ENCODE measurements at places on chromosomes 1 and 21.

DNA sequence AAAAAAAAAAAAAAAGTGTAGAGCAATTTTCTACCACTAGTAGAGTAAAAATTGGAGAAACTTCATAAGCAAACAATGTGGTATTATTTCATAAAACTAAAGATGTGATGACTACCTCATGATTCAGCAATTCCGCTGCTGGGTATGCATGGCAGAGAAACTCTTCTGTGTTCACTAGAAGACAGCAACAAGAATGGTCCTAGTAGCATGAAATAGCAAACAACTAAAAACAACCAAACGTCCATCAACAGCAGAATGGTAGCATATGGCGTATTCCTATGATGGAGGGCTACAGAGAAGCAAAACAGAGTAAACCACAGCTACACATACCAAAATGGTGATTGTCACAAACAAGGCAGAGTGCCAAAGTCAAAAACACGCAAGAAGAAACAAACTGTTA lies 18.9 kb downstream of the HTR1D start:
- DNase-seq = no peak

GRCh38 chr1:21534674-21535378 lies 25.6 kb downstream of the ALPL start:
- peak; percentile 73 for DNase-seq

- DNase-seq = no peak
Observed at GRCh38 chr21:21730512-21730911, 732.3 kb downstream of the NCAM2 start.

GRCh38 chr1:157803851-157804250 lies 16.1 kb downstream of the FCRL1 start:
- no peak for DNase-seq

DNA sequence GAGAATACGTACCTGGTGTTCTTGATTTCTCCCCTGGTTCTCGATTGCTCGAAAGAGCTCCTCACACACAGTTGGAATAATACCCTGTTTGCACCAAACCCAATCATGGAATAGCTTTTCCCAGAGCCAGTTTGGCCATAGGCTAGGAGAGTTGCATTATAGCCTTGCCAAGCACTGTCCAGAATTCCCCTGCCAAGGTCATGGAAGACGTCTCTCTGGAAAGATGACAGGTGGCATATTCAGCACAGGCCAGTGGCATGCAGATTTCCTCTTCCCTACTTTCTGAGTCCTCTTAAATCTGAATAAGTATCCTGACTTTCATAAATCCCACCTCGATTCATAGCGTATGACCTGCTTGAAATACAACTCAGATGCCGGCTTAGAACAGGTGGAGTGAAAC lies 96.5 kb downstream of the SCCPDH start:
- no peak for DNase-seq

DNA sequence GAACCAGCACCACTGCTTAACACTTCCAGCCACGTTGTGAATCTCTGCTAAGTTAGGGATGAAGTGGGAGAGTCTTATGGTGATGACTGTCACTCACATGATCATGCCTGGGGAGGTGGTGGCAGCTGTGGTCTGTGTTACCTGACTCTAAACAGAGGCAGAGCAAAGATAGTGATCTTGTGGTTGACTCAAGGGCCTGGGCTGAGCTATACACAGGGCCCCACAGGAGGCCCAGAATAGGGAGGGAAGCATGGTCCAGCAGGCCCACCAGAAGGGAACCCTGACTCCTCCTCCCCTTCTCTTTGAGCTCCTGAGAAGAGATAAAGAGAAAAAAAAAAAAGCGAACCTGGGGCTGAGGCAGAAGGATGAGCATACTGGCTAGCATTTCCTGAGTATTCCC lies 55.0 kb downstream of the PLXNA2 start:
- no peak for DNase-seq

GRCh38 chr1:201508809-201509208 lies 1.9 kb upstream of the CSRP1 start:
- no peak for DNase-seq

DNA sequence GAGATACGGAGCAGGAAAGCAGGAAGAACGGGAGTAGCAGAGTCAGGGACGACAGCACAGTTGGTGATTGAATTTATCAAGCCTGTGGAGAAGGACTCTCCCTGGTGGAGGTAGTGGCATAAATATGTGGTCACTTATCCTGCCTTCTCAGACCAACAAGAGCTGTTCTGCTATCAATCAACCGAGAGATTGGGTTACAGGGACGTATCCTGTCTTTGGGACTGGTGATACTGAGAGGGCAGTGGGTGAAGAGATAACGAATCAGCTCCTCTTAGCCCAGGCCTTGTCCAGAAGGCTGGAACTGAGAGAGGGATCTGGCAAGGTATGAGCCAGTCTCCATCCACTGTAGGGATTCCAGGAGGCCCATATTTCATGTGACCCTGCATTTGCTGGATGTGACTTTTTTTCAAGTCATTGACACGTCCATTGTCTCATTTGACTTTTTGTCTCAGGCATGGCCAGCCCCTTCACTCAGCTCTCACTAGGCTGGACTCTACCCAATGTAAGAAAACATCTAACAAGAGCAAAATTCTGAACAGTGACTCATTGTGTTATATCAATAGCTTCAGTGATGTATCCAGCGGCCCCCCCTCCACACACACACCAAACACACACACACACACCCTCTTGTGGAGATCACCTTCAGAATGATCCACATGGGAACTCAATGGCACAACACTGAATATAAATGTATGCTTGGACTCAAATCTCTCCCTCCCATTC lies 11.3 kb downstream of the C1orf116 start:
- DNase-seq = no peak

GRCh38 chr1:23422241-23422877 lies 2.2 kb downstream of the TCEA3 start:
- no peak for DNase-seq

- no peak for DNase-seq
Observed at GRCh38 chr21:19922122-19922521, 1076.1 kb upstream of the NCAM2 start.

DNA sequence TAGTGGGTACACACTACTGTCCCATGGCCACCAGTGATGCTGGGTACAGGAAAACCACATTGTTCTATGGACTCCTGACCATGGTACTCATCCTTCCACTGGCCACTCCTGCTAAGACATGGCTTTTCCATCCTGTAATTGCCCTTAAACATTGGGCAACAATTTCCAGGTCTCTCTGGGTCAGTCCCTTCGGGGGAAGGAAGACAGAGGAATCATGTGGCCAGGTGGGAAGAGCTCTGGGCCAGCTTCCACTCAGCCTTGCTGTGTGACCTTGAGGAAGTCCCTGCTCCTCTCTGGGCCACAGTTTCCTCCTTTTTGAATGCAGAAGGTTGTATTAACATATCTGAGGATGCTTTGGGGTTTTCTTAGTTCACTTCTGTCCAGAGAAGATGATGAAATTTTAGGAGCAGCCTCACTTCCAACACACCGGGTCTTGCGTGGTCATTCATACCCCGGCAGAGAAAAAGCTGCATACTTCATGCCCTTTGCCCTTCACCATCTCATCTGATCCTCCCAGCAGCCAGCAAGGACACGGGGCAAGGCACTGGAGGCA lies 50.8 kb downstream of the SRRM1 start:
- no peak for DNase-seq

GRCh38 chr21:33234635-33235520 lies 5.1 kb downstream of the IFNAR2 start:
- DNase-seq = peak; percentile 68

- DNase-seq = no peak
Observed at GRCh38 chr1:62304515-62304914, 14.7 kb downstream of the KANK4 start.

GRCh38 chr1:181033128-181033798 lies 520 bp upstream of the MR1 start:
- DNase-seq = peak; percentile 68

DNA sequence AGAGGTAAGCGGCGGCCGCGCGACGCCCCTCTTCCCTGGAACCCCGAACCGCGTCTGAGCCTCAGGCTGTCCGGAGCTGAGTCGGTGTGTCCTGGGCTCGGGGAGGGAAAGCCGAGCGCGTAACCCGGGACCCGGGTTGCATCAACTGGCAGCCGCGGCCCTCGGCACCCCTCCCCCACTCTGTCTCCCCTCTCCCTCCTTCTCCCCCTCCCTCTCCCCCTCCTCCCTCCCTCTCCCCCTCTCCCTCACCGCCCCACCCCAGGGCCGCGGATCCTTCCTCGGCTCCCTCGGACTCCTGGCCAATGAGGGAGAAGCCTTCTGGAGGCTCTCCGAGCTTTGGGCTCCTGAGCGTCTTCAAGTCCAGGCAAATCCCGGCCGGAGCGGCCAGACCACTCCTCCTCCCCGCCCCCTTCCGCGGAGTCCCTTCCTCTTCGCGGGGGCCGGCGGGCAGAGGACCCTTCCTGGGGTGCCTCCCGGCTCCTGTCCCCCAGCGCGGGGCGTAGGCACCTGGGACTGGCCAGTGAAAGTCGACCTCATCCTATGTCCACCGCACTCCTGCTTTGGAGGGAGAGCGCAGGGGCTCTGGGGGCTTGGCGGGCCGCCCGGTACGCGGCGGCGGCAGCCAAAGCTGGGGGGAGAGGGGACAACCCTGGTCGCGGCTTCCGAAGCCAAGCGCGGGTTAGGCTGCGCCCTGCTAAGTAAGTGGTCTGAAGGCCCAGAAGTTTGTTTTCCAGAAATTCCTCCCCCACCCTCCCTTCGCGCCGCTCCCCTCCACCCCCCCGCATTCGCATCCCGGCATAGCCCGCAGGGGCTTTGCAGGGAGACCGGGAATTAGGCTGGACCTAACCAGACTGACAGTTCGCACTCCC lies 850 bp downstream of the SESN2 start:
- no peak for DNase-seq

DNA sequence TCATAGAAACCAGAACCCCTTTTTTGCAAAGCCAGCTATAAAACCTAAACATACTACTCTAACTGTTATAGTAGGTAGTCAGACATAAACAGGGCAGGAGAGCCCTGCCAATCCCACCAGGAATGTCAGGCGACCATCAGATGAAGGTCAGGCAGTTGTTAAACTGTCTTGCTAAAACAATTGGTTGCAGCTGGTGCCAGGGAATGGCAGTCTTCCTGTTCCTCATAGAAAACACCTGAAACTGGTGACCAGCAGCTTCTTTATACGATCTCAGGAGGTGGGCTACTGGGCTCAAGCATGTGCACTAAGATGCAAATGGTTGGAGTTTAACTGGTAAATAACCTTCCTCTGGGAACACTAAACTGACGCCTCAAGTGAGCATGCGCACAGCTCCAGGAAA lies 224.1 kb downstream of the COL11A1 start:
- DNase-seq = no peak

GRCh38 chr1:202462342-202463076 lies 114.0 kb downstream of the PPP1R12B start:
- no peak for DNase-seq

GRCh38 chr1:159882527-159882862 lies 17.5 kb downstream of the CFAP45 start:
- DNase-seq = no peak

DNA sequence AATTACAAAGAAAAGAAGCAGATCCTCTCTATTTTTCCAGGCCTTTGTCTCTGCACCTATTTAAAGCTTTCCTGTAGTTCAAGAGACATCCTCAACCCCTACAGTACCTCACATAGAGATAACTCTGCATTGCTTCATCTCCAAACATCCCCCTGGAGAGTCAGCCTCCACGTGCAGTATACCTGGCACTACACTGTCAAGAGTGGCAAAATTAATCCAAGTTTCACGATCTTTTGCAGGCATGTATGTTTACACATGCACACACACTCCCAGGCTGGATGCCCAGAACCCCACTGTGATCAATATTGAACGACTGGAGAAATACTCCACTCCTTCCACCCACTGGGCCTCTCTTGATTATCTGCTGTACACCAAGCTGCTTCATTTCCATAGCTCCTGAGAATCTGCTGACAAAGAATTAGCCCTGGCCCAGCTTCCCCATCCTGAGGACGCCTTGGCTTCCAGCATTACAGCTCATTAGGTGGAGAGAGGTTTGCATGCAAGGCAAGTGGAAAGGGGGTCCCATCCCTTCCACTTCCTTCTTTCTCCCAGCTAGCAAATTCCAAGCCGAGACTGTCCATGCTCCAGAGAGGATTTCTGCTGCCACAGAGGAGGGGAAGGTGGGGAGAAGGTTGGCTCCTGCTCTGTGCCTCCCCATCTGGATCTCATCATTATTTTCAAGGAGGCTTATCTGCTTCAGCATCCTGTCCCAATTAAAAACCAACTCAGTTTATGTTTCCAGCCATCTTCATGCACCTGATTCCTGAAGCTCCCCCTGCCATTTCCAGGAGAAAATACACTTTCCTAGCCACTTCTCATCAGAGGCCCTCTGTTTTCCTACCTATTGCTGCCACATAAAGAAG lies 66.5 kb upstream of the GOLT1A start:
- DNase-seq = no peak

DNA sequence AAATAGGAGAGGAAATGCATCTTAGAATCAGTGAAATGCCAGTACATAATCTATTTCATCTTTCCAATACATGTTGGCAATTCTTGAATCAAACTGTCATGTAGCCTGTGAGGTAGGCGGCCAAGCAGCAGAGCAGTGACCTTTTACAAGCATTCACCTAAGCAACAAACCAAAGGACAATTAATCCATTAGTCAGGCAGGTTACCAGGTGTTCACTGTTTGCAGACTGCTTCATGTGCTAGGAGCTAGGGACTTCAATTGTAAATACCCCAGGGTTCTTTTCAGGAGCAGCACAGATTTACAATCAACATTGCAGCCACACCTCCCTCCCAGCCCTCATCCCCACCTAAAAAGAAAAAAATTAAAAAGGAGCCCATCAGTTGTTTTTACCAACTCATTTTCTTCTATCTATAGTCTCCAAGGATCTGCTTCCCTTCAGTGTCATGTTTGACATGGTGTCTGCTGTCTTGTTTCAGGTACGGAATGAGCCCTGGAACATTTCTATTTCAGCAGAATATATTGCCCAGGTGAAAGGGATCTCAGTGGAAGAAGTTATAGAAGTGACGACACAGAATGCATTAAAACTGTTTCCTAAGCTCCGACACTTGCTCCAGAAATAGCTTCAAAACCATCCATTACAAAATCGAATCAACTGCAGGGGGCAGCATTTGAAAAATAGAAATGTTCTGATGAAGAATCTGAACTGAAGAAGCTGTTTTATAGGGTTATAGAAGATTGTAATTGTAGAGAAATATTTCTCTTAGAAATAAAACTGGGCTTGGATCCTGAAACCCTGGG lies 23.0 kb downstream of the TATDN3 start:
- DNase-seq = peak; percentile 23

- DNase-seq = no peak
Observed at GRCh38 chr1:208933984-208934525, 649.5 kb upstream of the CAMK1G start.

DNA sequence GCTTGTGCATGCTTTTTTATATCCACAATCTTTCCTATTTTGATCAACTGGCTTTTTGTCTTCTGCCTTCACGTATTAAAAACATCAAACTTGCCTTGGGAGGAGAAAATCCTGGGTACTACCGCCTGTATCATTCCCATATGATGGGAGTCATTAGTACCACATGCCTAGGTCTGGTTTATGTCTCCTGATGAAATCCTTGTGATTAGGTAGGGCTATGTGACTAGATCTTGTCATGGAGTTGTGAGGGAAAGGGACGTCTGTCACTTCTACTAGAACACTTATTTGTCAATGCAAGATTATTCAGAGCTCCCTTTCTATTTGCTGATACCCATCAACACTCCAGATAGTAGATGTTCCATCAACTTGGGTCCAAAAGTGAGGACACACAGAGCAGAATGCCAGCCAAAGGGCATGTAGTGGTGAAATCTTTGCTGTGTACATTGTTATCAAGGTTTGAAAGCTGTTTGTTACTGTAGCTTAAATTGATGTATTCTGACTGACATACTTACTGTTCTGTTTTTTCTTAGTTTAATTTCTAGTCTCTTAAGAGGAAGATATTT lies 621.8 kb upstream of the NR5A2 start:
- DNase-seq = no peak

All from NAMALWA (cell line).